ENCODE measurements at places on chromosomes 13 and 19.

DNA sequence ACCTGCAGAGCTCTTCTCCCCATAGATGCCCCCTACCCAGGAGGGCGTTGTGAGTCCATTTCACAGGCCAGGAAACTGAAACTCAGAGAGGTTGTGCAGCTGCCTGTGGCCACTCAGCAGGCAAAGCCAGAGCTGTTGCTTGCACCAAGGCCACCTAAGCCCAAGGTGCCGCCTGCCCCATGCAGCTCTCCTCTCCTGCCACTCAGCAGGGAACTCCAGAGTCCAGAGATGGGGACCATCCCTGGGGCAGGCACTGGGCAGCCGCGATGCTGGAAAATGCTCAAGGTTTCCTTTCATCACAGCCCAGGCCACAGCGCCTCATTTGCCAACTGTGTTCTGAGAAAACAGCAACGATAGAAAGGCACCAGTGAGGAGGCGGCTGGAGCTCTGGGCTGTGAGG, 41.0 kb upstream of the PEPD start:
- DNase-seq = no peak

- DNase-seq = no peak
These were observed 162.3 kb upstream of the TSC22D1 start for GRCh38 chr13:44738463-44738862.

GRCh38 chr19:51807111-51807701, 12.2 kb downstream of the FPR3 start:
- no peak for DNase-seq

DNA sequence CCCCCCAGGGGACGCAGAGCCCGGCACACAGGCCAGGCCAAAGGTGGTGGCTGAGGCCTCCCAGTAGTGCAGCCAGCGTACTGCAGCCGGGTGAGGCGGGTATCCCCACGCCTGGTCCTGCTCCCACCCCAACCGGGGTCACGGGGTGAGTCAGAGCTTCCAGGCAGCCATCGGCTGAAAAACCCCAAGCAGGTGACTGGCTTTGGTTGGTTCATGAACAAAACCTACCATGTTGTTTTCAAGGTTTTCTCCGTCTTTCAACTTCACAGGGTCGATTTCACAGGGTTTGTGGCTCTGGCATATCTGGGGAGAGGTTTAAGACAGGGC, 42.1 kb upstream of the C13orf46 start:
- DNase-seq = no peak

GRCh38 chr19:13164343-13165161, 14.3 kb downstream of the IER2 start:
- DNase-seq = no peak

All from T47D (cell line).